Stimulated activated CD4-positive, alpha-beta T cell treated with anti-CD3 and anti-CD28 coated beads, Interleukin-4, amount 100 ng/mL, for 1 hour (primary cell): ENCODE measurements at places on chromosomes 2 and 18.
A peak's percentile ranks its signal among the peaks of the same experiment; 100 is the strongest.

DNA sequence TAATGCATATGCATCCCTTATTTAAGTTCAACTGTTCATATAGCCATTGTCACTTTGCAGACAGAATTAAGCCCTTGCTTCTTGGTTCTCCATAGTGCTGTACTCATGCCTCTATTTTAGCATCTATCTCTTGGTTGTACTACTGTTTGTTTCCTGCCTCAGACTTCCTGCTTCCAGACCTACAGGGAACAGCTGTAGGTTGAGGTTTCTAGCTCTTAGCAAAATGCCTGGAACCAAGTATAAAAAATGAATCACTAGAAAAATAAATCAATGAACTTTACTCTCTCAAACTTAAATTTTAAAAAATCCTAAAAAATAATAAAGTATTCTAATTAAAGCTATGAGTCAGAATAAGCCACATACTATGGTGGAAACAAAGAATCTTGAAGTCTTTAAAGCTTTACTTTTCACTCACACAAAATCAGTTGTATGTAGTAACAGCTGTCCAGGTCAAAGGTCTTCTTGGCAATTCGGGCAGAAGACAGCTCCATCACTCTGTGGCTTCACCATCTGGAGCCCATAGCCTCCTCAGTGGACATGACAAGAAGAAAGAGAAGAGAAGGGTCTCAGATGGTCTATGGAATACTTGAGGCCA, 1228.1 kb upstream of the GYPC start:
- no peak for DNase-seq

GRCh38 chr2:32824070-32824809, 122.5 kb upstream of the LTBP1 start:
- no peak for DNase-seq

- DNase-seq: no peak
Measured at GRCh38 chr18:68467957-68468356, 247.0 kb downstream of the TMX3 start.

GRCh38 chr18:27609221-27609620, 424.1 kb upstream of the CHST9 start:
- DNase-seq: no peak

GRCh38 chr2:172969609-172970008, 106.0 kb upstream of the MAP3K20 start:
- no peak for DNase-seq

- no peak for DNase-seq
Measured at GRCh38 chr2:159450180-159450579, 163.7 kb upstream of the WDSUB1 start.

- no peak for DNase-seq
Measured at GRCh38 chr2:176131848-176132158, 2.3 kb downstream of the HOXD8 start.

- no peak for DNase-seq
Measured at GRCh38 chr2:229952256-229952835, 30.0 kb downstream of the FBXO36 start.

GRCh38 chr2:85852937-85853498, 35.8 kb downstream of the ST3GAL5 start:
- DNase-seq: peak; percentile 51

- no peak for DNase-seq
Measured at GRCh38 chr2:8002765-8003393, 679.0 kb upstream of the ID2 start.

GRCh38 chr2:208279236-208279635, 13.2 kb downstream of the PIKFYVE start:
- DNase-seq: no peak

- no peak for DNase-seq
Measured at GRCh38 chr18:63997606-63998005, 27.7 kb downstream of the SERPINB8 start.

GRCh38 chr18:3450012-3450798, at the start of gene TGIF1:
TGIF1 (plus strand) TSS chr18:3450172; CDS start chr18:3450490, 318 bp downstream.
- peak; percentile 65 for DNase-seq

- DNase-seq: no peak
Measured at GRCh38 chr2:204763974-204764703, 218.9 kb downstream of the PARD3B start.

GRCh38 chr2:113203217-113203530, 29.4 kb downstream of the PSD4 start:
- DNase-seq: no peak

DNA sequence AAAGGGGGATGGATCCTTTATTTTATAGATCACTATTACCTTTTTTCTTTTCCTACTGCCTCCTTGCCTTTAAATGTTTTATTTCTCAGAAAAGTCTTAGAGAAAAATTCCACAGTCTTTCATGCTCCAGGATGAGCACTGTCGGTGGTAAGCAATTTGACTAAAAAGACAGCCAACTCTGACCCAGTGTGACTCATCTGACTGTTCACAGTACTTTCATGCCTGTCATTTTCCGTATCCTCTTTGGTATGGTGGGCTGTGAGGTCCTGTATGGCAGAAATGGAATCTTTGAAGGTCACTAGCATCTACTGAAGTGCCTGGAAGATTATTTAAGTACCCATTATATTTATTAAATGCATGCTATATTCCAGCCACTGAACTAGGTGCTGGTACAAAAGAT, 2.1 kb upstream of the RFTN2 start:
- no peak for DNase-seq
